ENCODE measurements at places on chromosomes 12 and 14.

- no peak overlapping the region for H3K4me3 ChIP-seq
- H3K36me3 ChIP-seq = peaks cover 14% of the 10 kb centered on the region
- no peak for DNase-seq
- H3K4me1 ChIP-seq = peaks cover 24% of the 10 kb centered on the region
- no peaks in the 10 kb centered on the region for H3K27me3 ChIP-seq
- H3K27ac ChIP-seq = peak overlapping the region; percentile 99
Observed at GRCh38 chr14:99587460-99588278, 16.3 kb downstream of the CCDC85C start.

GRCh38 chr12:117404203-117404853 is 42.9 kb upstream of the NOS1 start:
- peaks cover 6% of the 10 kb centered on the region for H3K4me1 ChIP-seq
- no peak for DNase-seq
- no peak overlapping the region for H3K27ac ChIP-seq
- H3K4me3 ChIP-seq = no peak overlapping the region
- no peaks in the 10 kb centered on the region for H3K27me3 ChIP-seq

- peaks cover 10% of the 10 kb centered on the region for H3K4me1 ChIP-seq
- H3K4me3 ChIP-seq = no peak overlapping the region
- no peak overlapping the region for H3K27ac ChIP-seq
Observed at GRCh38 chr14:60061371-60061770, 30.4 kb upstream of the PCNX4 start.

- H3K4me3 ChIP-seq = no peak overlapping the region
- no peak overlapping the region for H3K27ac ChIP-seq
- no peaks in the 10 kb centered on the region for H3K4me1 ChIP-seq
- DNase-seq = no peak
- no peaks in the 10 kb centered on the region for H3K27me3 ChIP-seq
- H3K36me3 ChIP-seq = no peaks in the 10 kb centered on the region
Observed at GRCh38 chr12:124317400-124317799, 22.5 kb downstream of the RFLNA start.

GRCh38 chr12:41205070-41205709 is 17.1 kb downstream of the PDZRN4 start:
- H3K4me1 ChIP-seq = no peaks in the 10 kb centered on the region
- no peak overlapping the region for H3K4me3 ChIP-seq
- no peak for DNase-seq

GRCh38 chr12:107558816-107559382 is 126.7 kb upstream of the PWP1 start:
- H3K4me1 ChIP-seq = peaks cover 14% of the 10 kb centered on the region
- H3K27me3 ChIP-seq = no peaks in the 10 kb centered on the region
- H3K4me3 ChIP-seq = no peak overlapping the region
- no peaks in the 10 kb centered on the region for H3K36me3 ChIP-seq

- H3K4me1 ChIP-seq = peaks cover 27% of the 10 kb centered on the region
- no peaks in the 10 kb centered on the region for H3K36me3 ChIP-seq
- H3K27me3 ChIP-seq = no peaks in the 10 kb centered on the region
- no peak overlapping the region for H3K4me3 ChIP-seq
- no peak for DNase-seq
- no peak overlapping the region for H3K27ac ChIP-seq
Observed at GRCh38 chr14:32514681-32515080, 185.6 kb downstream of the AKAP6 start.

- no peak overlapping the region for H3K27ac ChIP-seq
- no peaks in the 10 kb centered on the region for H3K36me3 ChIP-seq
- peaks cover 15% of the 10 kb centered on the region for H3K4me1 ChIP-seq
- no peak overlapping the region for H3K4me3 ChIP-seq
Observed at GRCh38 chr14:52029881-52030280, 39.0 kb downstream of the NID2 start.
